SIG-M5 (cell line): ENCODE measurements at places on chromosomes 4 and X.

DNA sequence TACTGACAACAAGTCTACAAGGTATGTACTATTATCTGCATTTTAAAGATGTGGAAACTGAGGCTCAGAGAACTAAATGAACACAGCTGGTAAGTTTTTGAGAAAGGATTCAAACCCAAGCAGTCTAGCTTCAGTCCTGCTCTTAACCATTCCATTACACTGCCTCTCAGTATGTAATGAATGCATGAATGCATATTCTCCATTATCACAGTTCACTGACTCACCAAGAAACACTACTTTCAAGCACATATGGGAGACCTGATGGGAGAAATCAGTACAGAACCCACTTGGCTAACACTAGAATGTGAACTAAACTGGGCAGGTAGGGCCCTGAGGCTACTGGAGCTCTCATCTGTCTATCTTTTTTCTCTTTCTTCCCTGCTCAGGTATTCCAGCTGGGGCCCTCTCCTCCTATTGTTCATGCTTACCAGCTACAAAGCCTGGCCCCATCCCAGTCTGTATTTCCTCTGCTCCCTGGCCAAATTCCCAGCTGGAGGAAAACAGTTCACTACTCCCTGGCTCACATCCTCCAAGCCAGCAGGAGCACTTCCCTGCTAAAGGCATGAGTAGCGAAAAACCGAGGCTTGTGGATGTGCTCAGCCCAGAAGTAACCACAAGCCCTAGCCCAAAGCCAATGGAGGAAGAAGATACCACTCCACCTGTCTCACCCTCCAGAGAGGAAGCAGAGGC, 178.2 kb upstream of the ARHGEF9 start:
- no peak for DNase-seq

- no peak for DNase-seq
These were observed 32.3 kb downstream of the SH2D1A start for GRCh38 chrX:124378643-124379042.

GRCh38 chrX:20361890-20362262, 95.2 kb upstream of the RPS6KA3 start:
- no peak for DNase-seq

GRCh38 chrX:75673468-75673867, 111.6 kb downstream of the MAGEE2 start:
- DNase-seq, result no peak

- no peak for DNase-seq
These were observed 763.0 kb downstream of the DMD start for GRCh38 chrX:32448320-32448719.

- no peak for DNase-seq
These were observed 48.5 kb downstream of the MAMLD1 start for GRCh38 chrX:150411656-150412055.

DNA sequence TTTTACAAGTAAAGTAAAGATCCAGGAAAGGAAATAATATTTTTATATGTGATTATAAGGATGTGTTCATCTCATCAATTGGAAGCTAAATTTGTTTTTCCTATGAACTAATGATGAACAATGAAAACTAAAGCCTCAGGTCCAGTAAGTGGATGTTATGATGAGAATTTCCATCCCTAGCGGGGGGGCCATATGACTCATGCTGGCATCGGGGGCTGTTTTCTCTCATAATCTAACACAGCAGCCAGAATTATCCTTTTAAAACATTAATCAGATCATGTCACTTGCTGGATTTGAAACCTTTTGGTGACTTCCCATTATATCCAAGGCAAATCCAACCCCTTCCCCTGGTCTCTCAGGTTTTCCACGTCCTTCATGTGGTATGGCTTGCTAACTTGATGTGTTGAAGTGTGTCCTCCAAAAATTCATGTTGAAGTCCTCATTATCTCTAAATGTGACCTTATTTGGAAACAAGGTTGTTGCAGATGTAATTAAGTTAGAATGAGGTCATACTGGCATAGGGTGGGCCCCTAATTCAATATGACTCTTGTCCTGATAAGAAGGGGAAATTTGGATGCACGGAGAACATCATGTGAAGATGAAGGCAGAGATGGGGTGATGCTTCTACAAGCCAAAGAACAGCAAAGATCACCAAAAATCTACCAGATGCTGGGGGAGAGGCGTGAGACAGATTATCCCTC, 96.8 kb downstream of the AKAP4 start:
- DNase-seq, result no peak

- DNase-seq, result no peak
These were observed 478.4 kb downstream of the BCOR start for GRCh38 chrX:39619182-39620009.

DNA sequence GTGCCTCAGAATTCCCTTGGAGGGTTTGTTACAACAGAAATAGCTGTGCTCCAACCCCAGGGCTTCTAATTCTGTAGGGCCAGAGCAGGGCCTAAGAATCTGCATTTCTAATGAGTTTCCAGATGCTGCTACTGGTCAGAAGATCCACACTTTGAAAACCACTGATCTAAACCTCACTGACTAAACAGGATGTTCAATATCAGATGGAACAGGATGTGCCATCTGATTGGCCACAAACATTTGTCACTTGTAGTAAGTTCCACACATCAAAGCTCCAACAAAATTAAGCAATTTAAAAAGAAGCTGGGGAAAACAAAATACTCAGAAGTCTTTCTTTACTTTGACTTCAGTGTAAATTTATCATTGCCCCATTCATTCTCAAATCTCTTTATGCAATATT, 14.3 kb downstream of the CASK start:
- DNase-seq, result no peak

- DNase-seq, result no peak
These were observed 431.6 kb downstream of the GABRG1 start for GRCh38 chr4:45692131-45692735.

DNA sequence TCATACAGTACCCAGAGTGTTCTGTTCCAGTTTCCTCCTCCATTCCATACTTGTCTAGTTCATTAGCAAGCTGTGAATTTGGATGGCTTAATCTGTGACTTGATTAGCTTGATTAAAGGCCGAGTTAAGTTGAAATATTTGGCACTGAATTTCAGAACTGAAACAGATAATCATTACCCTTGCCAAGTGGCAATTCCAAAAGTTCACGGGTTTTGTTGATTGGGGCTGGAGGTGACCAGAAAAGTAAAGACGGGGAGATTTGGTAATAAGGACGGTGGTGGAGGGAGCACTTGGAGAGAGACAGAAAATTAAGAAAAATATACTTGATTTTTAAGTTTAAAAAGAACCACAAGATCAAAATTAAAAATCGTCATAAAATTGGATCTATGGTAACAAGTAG, 21.9 kb upstream of the KLHL2 start:
- DNase-seq, result no peak

- DNase-seq, result no peak
These were observed 59.5 kb downstream of the APBB2 start for GRCh38 chr4:41154814-41155177.

GRCh38 chr4:16824278-16824806, 74.1 kb downstream of the LDB2 start:
- DNase-seq, result no peak

DNA sequence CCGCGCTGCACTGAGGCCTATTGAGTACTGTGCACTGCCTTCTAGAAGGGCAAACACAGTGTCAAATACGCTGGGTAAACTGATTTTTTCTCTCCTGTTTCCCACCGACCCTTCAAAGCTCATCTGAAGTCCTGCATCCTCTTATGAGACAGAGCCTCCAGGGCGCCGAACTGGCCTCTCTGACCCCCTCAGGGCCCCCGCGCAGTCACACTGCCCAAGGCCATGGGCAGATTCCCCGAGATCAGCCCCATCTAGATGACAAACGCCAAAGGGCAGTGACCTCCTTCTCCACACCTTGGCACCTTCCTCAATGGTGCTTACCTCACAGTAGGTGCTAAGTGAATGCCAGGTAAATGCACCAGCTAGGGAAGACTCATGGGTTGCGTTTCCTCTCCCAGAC, 34.4 kb downstream of the CHST7 start:
- DNase-seq, result no peak

- no peak for DNase-seq
These were observed 303.0 kb downstream of the EPHA5 start for GRCh38 chr4:65367306-65367705.

DNA sequence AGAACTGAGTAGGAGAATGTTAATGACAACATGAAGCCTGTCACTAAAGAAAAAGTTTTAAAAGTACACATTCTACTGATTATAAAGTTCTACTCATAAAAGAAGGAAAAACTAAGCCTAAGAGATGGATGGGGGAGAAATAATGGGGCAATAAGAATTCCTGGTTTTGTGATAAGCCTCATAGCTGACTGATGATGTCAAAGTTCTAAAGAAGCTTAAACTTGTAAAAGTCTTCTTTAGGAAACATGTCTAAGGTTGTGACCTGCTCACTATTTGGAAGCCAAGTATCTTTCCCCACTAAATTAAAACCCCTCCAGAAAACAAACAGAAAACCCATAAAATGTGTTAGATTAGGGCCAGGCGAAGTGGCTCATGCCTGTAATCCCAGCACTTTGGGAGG, 232.9 kb upstream of the GIMD1 start:
- DNase-seq, result no peak

DNA sequence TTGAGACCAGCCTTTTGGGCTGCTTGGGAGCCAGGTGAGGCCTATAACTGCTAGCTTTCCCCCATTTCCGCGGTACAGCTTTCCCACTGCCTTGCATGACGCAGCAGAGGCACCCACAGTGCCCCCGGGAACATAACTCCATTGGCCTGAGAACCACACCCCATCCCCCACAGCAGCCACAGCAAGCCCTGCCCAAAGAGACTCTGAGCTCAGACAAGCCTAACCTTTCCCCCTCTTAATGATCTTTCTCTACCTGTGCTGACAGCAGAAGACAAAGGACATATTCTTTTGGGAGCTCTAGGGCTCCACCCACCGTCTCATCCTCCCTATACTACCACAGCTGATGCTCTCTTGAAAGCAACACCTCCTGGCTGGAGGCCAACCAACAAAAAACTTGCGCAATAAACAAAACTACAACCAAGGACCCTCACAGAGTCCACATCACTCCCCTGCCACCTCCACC, 114.8 kb downstream of the FANCB start:
- no peak for DNase-seq

DNA sequence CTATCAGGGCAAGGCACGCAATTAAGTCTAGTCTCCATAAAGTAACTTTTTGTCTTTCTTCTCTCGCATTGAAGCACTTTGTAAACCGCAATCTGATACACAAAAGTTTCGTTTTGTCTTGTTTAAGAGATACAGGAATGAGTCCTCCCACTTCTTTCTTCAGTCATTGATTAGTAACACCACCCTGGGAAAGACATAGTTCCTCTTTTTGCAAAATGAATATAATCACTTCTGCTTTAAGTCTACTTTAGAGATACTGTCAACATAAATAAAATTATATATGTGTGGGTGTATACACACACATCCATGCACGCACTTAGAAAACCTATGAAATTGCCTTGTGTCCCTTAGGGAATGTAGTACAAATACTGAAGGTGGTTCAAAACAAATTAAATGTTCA, 11.7 kb downstream of the COQ2 start:
- DNase-seq, result peak; percentile 96

DNA sequence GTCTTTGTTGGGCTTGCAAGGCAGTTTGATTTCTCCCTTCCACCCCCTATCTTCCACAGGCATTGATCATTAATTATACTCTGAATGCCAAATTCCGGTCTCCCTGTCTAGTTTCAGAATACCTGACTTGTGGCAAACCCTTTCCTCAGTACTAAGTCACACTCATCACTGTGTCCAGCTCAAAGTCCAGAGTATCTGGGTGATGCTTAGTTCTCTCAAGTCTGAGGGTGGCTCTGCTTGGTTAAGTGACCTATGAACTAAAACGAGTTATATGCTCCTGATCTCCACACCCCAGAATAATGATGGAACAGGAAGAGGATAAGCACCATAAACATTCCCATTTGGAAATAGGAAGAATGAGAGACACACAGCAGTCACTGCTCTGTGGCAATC, 6.5 kb downstream of the SMIM9 start:
- DNase-seq, result no peak

GRCh38 chrX:15399962-15400391, 15.8 kb upstream of the VEGFD start:
- no peak for DNase-seq

GRCh38 chr4:6561173-6561516, 13.8 kb upstream of the MAN2B2 start:
- DNase-seq, result no peak

DNA sequence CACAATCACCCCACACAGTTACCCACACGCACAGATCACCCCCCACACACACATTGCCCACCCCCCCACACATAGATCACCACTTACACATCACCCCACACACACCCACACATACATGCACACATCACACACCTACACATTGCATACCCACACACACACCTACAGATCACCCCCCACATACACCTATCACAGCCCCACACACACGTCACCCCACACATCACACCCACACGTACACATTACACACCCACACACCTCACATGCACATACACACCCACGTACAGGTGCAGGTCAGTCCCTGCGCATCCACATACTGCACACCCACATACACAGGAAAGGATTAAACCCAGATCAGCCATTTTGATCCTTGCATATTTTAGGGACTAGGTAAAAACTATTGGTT, 15.3 kb upstream of the TADA2B start:
- no peak for DNase-seq

DNA sequence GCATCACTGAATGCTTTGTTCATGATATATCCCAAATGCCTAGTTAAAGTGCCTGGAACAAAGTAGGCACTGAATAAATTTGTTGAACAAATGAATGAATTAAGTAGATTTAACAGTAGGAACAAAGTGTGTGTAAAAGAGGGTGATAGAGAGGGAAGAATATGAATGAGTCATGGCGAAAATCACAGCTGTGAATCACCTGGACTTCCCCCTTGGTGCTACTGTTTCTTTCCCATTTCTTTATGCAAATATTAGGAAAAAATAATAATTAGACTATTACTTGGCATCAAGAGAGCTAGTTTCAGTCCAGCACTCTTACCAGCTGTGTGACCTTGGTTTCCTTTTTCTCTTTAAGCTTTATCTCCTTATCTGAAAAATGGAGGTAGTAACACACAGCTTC, 9.2 kb downstream of the SPIN3 start:
- no peak for DNase-seq

DNA sequence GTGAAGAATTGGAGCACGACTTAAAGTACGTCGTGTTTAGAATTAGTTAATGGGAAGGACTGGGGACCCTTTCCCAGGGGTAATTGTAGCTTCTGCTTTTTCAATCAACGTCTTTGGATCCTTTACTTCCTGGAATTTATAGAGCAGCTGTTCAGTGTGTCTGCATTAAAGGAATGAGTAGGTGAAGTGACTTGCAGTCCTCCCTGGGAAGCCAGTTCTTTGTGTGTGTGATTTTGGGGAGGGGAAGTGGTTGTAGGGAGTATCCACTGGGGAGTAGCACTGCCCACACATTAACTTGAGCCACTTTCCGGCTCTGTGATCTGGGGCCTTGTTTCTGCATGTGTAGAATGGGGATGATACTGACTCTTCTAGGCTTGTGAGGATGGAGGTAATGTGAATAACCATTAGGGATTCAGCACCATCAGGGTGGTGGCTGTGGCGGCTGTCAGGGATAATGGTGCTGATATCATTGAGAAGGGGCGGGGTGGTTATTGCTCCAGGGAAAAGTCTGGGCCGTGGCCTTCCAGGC, 54.7 kb downstream of the TMEM131L start:
- DNase-seq, result no peak

GRCh38 chr4:74368596-74368995, 3.7 kb downstream of the EREG start:
- no peak for DNase-seq
